ENCODE measurements at places on chromosomes 11 and 22.

DNA sequence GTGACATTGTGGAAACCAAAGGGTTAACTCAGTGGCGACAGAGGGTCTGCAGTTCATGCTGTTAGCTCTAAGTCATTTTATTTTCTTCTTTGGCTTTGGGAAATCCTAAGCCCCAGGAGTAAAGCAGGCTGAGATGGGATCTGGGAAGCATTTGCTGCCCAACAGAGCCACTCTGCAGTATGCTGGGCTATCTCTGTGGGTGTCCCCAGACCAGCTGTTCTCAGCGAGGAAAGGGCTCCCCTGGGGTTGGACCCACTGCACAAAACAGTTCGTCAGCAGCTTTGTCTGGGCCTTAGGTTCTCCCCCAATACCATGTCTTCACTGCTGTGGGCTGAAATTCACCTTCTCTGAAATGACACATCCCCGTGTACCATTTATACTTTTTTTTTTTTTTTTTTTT lies 34.0 kb downstream of the KREMEN1 start:
- DNase-seq = no peak

GRCh38 chr11:74069146-74070046 lies 60.5 kb upstream of the UCP3 start:
- DNase-seq = no peak

DNA sequence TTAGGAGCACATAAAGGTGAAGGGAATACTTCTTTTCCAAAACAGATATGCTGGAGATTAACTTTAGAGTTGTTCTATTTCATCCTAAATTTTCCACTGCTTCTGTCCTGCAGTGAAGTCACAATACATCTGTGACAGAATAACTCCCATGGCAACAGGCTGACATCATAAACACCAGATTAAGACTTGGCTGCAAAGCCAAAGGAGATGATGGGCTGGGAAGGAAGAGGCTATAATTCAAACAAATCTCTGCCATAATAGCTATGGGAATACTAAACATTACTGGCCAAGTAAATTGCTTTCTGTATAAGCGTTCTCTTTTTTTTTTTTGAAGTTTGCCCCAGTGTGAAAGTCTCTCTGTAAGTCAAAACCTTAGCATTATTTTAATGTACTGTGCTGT lies 107.7 kb downstream of the CADM1 start:
- no peak for DNase-seq

DNA sequence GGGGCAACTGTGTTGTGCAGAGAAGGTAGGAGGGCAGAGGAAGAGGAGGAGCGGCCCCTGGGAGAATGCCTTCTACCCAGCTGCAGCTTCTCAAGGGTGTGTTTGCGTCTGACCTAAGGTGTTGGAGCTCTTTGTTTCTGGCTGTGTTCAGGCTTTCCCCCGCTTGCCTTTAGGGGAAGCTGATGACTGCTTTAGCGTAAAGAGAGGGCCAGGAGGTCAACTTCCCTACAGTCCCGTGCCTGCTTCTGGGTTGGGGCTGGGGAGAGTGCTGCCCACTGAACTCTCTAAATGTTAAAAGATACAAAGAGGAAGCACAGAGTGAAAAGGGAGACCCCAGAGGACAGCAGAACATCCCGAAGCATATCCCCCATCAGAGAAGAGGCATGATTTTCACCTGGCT lies 99.2 kb downstream of the PTPRJ start:
- DNase-seq = no peak

- no peak for DNase-seq
Measured at GRCh38 chr11:7060868-7061267, 27.9 kb upstream of the RBMXL2 start.

- DNase-seq = no peak
Measured at GRCh38 chr11:19243143-19243542, 2.4 kb upstream of the E2F8 start.

DNA sequence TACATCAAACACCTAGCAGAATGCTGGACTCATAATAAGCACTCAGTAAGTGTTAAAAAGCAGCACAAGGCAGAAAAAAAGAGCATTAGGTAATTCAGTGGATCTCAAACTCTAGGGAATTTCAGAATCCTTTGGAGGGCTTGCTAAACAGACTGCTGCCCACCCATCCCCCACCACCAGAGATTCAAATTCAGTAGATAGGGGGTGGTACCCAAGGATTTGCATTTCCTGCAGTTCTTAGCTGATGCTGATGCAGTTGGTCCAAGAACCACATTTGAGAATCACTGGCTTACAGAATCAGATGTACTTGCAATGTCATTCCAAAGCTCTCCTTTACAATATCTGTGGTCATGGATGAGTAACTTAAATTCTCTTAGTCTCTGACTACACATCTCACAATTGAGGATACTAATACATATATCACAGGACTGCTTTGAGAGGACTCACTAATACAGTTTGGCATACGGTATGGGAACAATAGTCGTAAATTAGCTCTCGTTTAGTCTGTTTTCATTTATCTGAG lies 664.5 kb downstream of the KCNA4 start:
- peak; percentile 18 for DNase-seq

DNA sequence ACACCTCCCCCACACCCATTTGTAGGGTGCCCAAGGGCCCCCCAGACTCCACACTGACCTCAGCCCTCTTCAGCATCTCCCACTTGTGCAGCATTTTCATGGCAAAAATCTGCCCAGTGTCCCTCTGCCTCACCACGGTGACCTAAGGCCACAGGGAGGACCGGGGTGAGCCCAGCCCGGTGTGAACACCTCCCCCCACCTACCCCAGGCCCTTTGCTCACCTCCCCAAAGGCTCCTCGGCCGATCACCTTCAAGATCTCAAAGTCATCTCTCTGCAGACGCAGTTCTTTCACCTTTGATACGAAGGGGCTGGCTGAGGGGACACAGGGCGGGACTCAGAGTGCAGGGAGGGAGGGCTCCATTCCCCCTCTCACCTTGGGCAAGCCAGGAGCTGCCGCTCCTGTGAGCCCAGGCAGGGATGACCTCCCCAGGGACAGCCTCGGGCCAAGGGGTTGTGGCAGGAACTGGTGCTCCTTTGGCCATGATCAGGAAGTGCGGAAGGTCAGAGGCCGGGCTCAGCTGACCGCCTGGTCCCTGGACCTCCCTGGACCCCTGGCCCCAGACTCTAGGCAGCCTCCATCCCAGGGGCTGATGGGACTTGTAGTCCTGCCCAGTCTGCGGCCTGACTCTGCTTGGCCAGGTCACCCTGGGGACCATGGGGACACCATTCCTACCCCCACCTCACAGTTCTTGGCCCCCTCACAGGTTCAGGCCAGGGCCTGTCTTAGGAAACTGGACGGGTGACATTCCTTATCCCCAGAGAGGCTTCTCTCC lies 2.7 kb downstream of the CDC42BPG start:
- peak; percentile 73 for DNase-seq

DNA sequence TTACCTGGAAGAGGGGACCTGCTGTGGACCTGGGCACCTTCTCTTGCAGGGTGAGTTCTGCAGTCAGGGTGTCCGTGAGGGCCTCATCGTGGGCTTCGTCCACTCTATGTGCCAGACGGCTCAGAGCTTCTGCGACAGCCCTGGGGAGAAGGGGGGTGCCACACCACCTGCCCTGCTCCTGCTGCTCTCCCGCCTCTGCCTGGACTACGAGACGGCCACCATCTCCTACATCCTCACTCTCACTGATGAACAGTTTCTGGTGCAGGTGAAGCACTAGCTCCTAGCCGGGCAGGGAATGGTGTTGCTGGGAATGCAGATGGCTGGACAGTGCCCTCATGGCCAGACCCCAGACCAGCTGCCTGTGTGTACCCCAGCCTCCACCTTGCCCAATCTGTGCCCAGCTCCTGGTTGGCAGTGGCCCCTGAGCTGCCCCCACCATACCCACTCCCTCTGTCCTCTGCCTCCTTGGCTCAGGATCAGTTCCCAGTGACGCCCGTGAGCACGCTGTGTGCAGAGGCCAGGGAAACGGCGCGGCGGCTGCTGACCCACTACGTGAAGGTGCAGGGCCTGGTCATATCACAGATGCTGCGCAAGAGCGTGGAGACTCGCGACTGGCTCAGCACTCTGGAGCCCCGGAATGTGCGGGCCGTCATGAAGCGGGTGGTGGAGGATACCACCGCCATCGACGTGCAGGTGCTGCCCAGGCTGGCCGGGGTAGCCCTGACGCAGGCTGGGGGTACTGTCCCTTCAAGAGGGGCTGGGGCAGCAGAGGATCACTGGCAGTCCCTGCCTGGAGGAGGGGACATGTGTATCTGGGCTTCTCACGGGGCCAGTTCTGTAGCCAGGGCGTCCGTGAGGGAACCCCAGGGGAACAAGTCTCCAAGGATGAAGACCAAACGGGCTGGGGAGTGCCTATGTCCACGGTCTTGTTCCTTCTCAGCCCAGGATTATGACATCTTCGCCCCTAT lies 2.2 kb upstream of the TM7SF2 start:
- no peak for DNase-seq

DNA sequence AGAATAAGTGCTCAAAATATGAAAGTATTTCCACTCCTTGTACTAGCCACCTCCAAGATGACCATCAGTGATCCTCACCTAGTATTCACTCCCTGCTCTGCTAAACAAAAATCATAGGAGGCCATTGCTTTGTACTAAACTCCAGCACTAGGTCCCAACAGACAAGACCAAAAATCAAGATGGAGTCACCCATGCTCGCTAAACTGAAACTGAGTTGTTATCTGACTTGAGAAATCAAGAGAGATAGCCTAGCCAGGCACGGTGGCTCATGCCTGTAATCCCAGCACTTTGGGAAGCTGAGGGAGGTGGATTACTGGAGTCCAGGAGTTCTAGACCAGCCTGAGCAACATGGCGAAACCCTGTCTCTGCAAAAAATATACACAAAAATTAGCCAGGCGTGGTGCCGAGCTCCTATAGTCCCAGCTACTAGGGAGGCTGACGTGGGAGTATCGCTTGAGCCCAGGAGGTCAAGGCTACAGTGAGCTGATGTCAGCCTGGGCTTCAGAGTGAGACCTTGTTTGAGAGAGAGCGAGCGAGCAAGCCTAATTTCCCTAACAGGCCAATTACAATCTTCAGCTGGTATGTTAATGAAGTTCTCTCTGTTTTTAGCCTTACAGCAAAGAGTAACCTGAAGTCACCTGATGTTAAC lies 9.3 kb downstream of the SEC14L6 start:
- DNase-seq = peak; percentile 19

- no peak for DNase-seq
Measured at GRCh38 chr22:50530580-50530876, 716 bp upstream of the TYMP start.

DNA sequence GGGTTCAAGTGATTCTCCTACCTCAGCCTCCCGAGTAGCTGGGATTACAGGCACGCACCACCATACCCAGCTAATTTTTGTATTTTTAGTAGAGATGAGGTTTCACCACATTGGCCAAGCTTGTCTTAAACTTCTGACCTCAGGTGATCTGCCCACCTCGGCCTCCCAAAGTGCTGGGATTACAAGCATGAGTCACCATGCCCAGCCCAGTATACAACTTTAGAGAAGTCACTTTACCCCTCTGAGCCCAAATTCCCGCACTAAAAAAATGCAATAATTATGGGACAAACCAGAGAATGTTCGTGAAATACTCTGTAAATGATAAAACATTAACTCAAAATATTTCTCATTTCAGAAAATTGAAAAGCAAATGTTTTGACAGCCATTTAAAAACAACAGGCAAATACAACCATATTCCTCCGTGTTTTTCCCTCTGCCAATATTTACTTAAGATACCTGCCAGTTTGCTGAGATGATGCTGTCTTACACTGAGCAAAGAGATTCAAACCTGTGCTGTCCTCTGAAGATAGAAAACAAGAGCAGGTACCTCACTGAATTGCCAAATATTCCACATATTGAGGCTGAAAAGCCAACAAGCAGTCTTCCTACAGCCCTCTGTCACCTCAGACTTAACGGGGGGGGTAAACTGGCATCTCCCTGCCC lies 9.6 kb downstream of the PLEKHA7 start:
- DNase-seq = no peak

Measured in mesendoderm (in vitro differentiated cells).